ENCODE measurements at places on chromosomes 5 and 9. TPM values are rescaled to one million over a fixed set of nuclear protein-coding genes. Genes with fewer than 3 reads are reported as not detected.

- H3K4me3 ChIP-seq, result peak overlapping the region; percentile 24
- peak overlapping the region; percentile 92 for H3K27ac ChIP-seq
- peaks cover 34% of the 10 kb centered on the region for H3K4me1 ChIP-seq
- peak; percentile 39 for DNase-seq
These were observed 293.8 kb downstream of the CWC27 start for GRCh38 chr5:65062469-65063083.

Gene ALDH1A1
- 43.9 TPM for total RNA-seq

DNA sequence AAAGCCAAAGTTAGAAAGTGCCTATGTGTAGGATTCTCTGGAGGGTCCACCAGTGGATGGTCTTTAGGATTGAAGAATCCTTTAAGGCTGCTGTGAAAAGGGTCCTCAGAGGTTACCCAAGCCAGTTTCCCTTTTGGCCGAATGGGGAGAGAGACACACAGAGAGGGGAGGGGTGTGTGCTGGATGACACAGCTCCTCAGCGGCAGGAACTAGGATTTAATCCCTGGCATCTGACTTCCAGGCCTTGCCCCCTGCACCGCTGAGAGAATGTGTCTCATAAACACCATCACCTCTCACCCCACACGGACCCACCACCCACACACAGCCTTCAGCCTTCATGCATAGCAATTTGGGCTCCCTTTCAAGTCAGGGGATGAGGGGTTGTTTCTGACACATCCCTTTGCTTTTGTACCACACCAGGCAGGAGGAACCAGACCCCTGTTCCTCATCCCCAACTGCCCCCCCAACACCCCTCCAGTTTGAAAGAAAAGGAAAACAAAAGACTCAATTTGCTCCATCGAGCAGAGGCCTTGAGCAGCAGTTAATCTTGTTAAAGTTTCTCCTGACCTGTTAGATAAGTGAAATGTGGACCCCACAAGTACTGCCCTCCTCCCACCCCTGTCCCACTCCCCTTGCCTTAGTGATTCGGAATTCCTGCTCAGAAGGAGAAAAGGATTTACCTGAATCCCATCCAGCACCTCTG, 4.0 kb downstream of the PAPPA start:
- peak overlapping the region; percentile 86 for H3K4me3 ChIP-seq
- no peaks in the 10 kb centered on the region for H3K27me3 ChIP-seq
- H3K27ac ChIP-seq, result peak overlapping the region; percentile 86
- H3K4me1 ChIP-seq, result no peaks in the 10 kb centered on the region

- H3K27ac ChIP-seq, result peak overlapping the region; percentile 68
- no peak for DNase-seq
- H3K36me3 ChIP-seq, result peaks cover 1% of the 10 kb centered on the region
These were observed 96.6 kb downstream of the FNBP1 start for GRCh38 chr9:129946246-129946995.

DNA sequence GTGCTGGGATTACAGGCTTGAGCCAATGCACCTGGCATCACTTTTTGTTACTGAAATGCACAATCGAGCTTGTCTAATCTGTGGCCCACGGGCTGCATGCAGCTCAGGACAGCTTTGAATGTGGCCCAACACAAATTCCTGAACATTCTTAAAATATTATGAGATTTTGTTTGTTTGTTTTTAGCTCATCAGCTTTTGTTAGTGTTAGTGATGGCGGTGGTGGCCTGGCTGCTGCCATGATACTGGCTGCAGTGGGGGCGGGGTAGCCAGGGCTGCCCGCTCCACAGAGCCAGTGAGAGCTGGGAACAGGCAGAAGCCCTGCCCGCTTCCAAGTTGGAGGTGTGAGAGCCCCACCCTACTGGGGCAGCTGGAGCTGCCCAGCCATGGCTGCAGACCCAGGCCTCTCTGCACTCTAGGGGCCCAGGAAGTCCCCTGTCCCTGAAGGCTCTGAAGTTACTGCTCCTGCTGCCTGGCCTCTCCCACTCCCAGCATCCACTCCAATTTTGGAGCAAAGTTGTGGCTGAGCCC, 76.6 kb upstream of the SHB start:
- H3K4me1 ChIP-seq, result peaks cover 5% of the 10 kb centered on the region
- H3K27ac ChIP-seq, result no peak overlapping the region
- no peaks in the 10 kb centered on the region for H3K27me3 ChIP-seq
- DNase-seq, result no peak

Gene DNM1
- 31.9 TPM for total RNA-seq

GRCh38 chr9:137273095-137273490, 4.4 kb upstream of the TOR4A start:
- no peak overlapping the region for H3K27ac ChIP-seq
- H3K4me3 ChIP-seq, result no peak overlapping the region
- H3K36me3 ChIP-seq, result peaks cover 27% of the 10 kb centered on the region
- H3K27me3 ChIP-seq, result no peaks in the 10 kb centered on the region

Gene FOXD4L4
- total RNA-seq, result not detected

Gene GOLPH3
- 171 TPM for total RNA-seq

GRCh38 chr5:142445266-142445665, 120.4 kb upstream of the SPRY4 start:
- no peak overlapping the region for H3K4me3 ChIP-seq
- no peak for DNase-seq
- no peaks in the 10 kb centered on the region for H3K36me3 ChIP-seq
- H3K4me1 ChIP-seq, result no peaks in the 10 kb centered on the region
- no peaks in the 10 kb centered on the region for H3K27me3 ChIP-seq

- H3K27me3 ChIP-seq, result no peaks in the 10 kb centered on the region
- no peak for DNase-seq
- no peak overlapping the region for H3K27ac ChIP-seq
- H3K36me3 ChIP-seq, result no peaks in the 10 kb centered on the region
These were observed 177.5 kb downstream of the ZDHHC21 start for GRCh38 chr9:14515571-14516198.

GRCh38 chr5:180313677-180314505, 22.0 kb upstream of the MAPK9 start:
- no peaks in the 10 kb centered on the region for H3K4me1 ChIP-seq
- peak overlapping the region; percentile 30 for H3K4me3 ChIP-seq
- no peak overlapping the region for H3K27ac ChIP-seq
- no peak for DNase-seq

DNA sequence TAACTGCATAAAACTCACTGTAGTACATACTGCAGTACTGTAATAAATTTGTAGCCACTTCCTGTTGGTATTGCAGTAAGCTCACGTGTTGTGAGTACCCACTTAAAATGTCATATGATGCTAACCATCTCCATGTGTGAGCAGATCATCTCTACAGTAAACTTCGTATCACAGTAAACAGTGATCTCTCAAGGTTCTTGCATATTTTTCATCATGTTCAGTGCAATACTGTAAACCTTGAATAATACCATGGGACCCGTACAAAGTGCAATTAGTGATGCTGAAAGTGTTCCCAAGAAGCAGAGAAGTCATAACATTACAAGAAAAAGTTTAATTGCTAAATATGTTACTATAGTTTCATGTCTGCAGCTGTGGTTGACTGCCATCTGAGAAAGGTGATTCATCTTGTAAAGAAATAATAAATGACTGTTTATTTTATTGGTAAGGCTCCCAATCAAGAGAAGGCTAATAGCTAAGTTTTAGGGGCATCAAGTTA, 253.8 kb upstream of the POU5F2 start:
- no peaks in the 10 kb centered on the region for H3K36me3 ChIP-seq
- no peak overlapping the region for H3K4me3 ChIP-seq
- H3K4me1 ChIP-seq, result peaks cover 5% of the 10 kb centered on the region
- no peaks in the 10 kb centered on the region for H3K27me3 ChIP-seq
- no peak overlapping the region for H3K27ac ChIP-seq
